ENCODE measurements at places on chromosomes 3 and 15.

DNA sequence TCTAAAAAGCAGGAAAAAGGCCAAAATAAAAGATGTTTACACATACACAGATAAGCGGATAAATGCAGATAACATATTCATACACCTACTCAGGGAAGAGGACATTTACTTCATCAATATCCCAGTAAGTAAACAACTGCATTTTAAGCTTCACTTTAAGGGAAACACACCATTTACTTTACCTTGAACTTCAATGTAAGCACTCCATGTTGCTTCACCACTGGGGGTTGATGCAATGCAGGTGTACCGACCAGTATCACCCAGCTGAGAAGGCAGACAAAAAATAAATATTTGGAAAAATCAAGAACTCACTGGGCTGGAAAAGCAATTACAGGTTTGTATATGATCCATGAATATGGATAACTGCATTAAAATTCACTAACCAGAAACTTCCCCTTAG lies 1099.5 kb downstream of the ROBO1 start:
- DNase-seq = peak; percentile 25

- DNase-seq = peak; percentile 78
These were observed 16.8 kb downstream of the EMC4 start for GRCh38 chr15:34241376-34242330.

DNA sequence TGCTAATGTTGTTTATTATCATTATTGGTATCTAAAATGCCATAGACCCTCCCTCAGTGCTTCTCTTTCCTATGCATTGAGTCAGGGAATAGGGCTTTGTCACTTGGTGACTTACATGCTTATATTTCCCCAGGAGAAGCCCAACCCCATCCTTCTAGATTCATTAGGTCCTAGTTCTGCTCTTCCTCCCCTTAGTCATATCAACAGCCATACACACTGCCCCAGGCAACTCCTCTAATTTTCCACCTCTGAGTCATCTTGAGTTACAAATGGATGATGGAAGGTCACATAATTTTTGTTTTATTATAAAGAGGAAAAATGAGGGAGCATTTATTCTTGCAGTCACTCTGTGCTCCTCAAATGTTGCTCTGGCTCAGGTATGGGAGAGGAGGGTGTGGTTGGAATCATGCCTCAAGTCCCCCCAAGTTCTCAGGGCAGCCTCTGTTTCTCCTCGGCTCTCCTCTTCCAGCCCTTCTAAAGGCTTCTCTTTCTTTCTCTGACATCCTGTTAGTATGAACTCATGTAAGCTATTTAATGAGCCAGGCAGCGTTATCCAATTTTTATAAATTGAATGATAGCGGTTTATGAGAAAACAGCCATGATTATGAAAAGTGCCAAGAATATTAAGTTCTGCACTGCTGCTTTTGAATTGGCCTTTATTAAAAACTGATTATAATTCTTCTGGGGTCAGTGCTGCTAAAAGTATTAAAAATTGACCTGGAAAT lies 45.6 kb upstream of the FSTL1 start:
- DNase-seq = peak; percentile 94

GRCh38 chr3:58492494-58492905 lies 604 bp downstream of the KCTD6 start:
- DNase-seq = peak; percentile 15

DNA sequence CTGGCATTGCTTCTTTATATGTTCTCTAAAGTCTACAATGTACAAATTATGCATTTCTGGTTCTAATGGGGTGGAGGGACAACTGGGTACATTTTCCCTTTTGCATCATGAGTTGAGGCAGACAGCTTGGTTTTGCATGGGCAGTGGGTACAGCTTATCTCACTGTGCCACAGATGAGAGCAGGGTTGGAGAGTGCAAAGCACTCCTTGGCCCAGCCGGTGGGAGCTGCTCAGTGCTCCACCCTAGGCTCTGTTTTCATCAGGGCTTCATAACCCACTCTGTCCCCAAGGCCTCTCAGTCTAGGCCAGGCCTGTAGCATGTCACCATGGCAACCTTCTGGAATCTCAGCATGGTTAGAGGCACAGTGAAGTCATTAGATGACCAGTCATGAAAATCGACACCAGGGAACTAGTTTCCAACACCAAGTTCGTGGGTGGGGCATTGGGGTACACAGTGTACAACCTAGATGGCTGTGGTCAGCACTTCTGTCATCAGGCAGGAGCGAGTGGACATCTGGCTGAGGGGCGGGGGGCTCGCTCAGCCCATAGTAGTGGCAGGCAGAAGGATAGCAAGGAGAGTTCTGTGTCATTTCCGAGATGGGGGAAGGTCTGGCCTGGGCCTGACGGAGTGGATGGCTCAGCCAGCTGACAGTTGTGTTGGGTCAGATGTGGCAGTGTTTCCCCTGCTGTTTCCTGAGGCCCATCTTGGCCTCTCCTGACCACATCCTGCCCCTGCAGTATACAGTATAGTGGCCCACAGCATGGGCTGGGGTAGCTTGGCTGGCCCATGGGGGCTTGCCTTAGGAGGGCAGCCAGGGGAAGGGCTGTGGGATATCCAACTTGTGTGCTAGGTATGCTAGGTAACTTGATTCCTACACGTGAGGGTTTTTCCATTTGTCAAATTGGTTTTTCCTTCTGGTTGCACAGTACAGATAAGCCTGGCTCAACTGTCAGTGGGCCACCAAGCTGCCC lies 75.7 kb upstream of the PRR23C start:
- DNase-seq = no peak

DNA sequence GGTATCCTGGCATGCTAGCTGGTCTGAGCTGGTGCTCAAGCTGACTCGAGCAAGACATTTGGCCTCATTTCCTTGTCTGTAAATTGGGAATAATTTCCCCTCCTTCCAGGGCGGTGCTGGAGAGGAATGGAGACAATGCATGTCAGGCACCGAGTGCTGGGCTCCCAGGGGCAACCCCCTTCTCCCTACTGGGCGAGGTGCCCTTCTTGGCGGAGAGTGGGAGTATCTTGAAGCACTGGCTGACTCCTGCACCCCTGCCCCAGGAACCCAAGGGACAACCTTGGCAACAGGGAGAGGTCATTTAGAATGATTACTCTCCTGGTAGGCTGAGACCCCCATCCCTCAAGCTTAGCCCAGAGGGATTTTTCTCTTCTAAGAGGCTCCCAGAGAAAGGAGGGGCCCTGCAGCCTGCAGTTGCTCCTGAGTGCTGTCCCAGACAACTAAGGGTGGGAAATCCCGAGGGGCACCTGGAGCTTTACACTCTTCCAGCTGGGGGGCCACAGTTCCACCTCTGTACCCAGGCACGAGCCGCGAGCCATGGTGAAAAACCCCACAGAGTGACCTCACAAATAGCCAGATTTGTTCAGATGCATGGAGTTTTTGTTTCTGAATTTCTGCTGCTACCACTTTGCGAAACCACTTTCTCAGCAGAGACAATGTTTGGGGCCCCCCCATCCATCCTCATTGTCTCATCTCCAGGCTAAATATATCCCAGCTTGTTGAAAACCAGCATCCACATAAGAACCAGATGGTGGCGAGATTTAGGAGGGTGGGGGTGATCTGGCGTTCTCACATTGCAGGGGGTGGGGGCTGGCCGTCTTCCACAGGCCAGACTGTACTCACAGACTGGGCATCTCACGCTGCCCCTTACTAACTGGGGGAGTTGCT lies 44.8 kb downstream of the ABTB1 start:
- no peak for DNase-seq

GRCh38 chr3:175941352-175941751 lies 1082.2 kb downstream of the NAALADL2 start:
- DNase-seq = peak; percentile 42

GRCh38 chr15:99440551-99441443 lies 125.0 kb upstream of the MEF2A start:
- DNase-seq = no peak

DNA sequence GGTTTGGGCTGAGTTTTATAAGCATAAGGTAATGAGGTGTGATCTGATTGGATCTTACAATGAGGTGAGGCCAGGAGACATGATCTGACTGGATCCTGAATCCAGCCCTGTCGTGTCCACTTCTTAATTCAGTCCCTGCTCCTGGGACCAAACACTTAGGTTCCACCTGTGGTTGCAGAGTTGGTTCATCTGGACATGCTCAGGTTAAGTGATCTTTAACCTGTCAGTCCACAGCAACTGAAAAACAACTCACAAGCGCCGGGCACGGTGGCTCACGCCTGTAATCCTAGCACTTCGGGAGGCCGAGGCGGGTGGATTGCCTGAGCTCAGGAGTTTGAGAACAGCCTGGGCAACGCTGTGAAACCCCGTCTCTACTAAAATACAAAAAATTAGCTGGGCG lies 679.3 kb upstream of the ALCAM start:
- DNase-seq = no peak

GRCh38 chr3:72346526-72346926 lies 501.7 kb downstream of the SHQ1 start:
- peak; percentile 94 for DNase-seq

DNA sequence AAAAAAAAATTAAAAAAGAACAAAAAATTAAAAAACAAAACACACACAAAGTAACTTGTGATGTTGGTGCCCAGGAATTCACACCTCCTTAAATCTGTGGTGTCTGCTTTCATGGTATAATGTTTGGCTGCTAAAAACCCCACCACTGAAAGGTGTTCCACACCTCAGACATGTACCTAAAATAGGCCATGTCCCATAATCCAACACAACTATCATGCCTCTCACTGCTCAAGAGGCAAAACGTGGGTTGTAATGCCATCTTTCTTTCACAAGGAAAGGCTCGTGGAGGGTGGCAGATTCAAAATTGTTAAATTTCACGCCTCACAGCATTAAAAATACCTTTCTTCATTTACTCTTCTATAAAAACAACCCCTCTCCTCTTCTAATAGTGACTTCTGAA lies 29.5 kb downstream of the MKRN2 start:
- no peak for DNase-seq

DNA sequence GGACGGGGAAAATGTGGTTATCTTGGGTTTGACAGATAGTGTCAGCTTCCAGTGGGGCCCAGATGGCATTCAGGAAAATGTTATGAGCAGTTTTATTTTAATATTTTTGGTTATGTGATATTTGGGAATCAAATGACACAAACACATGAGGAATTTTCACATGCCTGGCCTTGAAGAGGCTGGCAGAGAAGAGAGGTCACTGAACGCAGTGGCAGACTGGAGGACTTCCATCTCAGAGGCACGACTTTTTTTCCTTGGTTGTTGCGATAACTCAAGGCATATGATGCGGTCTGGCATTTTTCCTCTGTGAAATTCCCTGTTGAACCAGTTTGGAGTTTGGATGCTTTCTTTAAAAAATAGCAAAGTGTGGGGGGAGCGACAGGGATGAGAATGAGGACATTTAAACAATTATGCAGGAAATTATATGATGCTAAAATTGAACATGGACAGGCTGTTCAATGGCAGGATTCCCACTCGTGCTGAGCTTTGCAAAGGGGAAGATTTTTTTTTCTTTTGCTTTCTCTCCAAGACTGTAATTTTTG lies 36.9 kb upstream of the ARPP21 start:
- DNase-seq = no peak

- DNase-seq = peak; percentile 97
These were observed 41.5 kb downstream of the CP start for GRCh38 chr3:149180057-149180573.

- peak; percentile 94 for DNase-seq
These were observed 41.0 kb downstream of the DGKG start for GRCh38 chr3:186320862-186321568.

- no peak for DNase-seq
These were observed 26.6 kb downstream of the CA12 start for GRCh38 chr15:63354821-63355650.

DNA sequence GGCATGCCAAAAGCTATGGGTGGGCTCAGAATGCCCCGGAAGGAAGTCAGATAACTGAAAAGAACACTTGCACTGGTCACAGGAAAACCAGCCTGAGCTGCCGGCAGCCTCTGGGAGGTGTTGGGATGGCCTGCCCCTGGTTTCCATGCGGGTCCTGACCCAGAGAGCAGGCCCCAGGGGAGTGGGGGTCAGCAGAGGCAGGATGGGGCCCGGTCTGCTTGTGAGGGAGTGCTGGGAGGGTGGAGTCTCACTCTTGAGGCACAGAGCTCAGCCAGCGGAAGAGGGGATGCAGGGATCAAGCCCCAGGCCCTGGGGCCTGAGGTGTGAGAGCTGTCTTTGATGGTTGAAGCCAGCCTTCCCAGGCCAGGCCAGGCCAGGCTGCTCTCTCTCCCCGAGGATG lies 2.4 kb upstream of the RPUSD3 start:
- DNase-seq = no peak

- no peak for DNase-seq
These were observed 7.6 kb upstream of the PPP1R2 start for GRCh38 chr3:195550723-195551122.

- peak; percentile 75 for DNase-seq
These were observed 45.5 kb upstream of the KLHL25 start for GRCh38 chr15:85840079-85840801.

DNA sequence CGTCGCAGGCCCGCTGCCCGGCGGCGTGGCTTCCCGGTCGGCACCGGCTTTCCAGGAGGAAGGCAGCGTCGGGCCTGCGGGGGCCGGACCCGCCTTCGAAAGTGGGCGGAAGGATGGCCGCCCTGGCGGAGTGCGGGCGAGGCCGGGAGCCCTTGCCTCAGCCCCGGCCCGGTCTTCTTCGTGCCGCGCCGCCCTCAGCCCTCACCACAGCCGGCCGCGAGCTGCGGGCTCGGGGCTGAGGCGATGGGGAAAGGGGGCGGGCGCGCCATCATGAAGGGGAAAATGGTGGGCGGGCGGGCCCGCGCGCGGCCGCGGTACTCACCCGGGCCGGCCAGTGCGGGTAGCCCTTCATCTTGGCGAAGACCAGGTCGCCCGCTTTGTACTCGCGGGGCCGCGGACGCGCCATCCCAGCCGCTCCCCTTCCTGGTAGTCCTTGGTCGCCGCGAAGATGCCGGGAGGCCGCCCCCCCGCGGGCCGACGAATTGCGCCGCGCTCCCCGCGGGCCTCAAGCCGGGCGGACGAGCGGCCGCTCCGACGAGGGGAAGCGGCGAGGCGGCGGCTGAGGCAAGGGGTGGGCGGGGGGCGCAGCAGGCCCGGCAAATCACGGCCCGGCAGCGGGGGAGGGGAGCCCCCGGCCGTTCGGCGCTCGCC lies 489 bp downstream of the HDGFL3 start:
- DNase-seq = peak; percentile 43

DNA sequence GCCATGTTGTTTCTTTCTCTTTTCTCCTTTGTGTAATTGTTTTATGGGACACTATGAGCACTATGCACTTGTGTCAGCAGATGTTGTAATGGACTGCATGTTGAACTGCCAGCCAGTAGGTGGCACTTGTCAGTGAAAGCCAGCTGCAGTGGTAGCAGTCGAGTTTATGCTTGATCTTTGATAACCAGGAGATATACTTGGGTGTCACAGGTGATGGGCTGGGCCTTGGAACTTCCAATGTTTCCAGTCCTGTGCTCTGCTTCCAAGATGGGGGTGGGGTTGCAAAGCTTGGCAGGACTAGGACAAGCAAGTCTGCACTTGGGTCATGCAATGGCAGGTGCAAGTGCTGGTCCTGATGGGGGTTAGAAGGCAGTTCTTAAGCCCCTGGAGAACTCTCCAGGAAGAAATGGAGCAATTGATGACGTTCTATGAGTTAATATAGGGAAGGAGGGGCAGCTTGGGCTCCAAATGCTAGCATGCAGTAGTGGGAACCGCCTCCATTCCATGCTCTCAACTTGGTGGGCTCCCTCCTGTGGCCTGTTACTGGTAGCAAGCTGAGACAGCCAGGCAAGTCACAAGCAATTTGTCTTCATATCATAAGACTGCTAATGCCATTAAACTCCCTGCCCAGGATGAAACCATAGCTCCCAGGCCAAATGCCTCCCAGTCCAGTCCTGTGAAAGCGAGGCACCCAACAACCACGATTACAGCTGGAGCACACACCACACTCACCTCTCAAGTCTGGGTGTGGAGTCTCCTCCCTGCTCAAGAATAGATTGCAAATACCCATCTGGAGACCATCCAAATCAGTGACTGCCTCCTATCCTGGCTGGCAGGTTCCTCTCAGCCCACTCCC lies 287.2 kb downstream of the CGGBP1 start:
- peak; percentile 58 for DNase-seq
